AG09319 (cell line): ENCODE measurements at places on chromosomes 6 and 20.

DNA sequence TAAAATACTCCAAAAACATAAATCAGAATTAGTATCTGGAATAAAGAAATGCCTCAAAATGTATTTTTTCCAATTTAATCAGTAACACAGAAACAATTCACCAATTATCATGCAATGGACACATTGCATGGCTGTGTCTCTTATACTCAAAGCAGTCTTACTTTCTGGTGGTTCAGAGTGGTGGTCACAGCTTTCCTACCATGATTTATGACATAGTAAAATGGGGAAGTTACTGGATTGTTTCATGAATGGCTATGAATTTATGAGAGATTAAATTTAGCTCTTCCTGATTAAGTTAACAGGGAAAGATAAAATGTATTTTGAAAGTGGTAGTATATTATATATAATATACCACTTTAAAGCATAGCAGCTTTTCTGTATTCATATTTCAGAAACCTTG is 331.5 kb upstream of the MAP3K7 start:
- DNase-seq, result no peak

GRCh38 chr6:141303907-141304306 is 828.8 kb upstream of the GJE1 start:
- no peak for DNase-seq

DNA sequence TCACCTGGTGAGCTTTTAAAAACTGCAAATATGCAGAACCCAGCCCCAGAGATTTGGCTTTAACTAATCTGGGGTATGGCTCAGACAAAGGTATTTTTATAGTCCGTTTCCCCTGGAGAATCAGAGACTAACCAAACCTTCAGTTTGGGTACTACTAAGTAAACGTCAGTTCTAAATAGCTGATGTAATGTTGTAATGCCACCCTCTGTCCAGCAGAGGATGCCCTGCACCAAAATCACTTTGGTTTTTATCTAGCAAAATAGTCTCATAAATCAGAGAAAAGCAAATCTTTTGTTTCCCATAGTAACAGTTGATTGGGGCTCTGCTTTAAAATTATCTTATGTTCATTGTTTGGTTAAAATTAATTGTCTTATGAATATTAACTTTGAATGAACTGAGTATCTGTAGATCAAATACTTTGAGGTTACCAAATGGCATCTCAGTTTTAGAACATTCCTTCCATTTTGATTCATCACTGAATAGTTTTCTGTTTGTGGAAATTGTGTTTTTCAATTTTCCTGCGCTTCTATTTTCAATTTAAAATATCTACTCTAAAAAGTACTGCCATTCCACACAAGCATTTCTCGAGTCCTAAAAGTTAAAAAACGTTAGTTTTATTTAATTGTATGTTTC is 278.3 kb upstream of the PLCB4 start:
- DNase-seq, result peak; percentile 32

- no peak for DNase-seq
Measured at GRCh38 chr20:58542411-58543095, 27.4 kb upstream of the APCDD1L start.

GRCh38 chr6:45445364-45445748 is 67.6 kb upstream of the SUPT3H start:
- no peak for DNase-seq

GRCh38 chr6:79077715-79078074 is 359 bp downstream of the PHIP start:
- no peak for DNase-seq

GRCh38 chr6:53210811-53211210 is 62.2 kb upstream of the GCM1 start:
- DNase-seq, result no peak

GRCh38 chr6:100461278-100461916 is 3.3 kb downstream of the SIM1 start:
- DNase-seq, result no peak

DNA sequence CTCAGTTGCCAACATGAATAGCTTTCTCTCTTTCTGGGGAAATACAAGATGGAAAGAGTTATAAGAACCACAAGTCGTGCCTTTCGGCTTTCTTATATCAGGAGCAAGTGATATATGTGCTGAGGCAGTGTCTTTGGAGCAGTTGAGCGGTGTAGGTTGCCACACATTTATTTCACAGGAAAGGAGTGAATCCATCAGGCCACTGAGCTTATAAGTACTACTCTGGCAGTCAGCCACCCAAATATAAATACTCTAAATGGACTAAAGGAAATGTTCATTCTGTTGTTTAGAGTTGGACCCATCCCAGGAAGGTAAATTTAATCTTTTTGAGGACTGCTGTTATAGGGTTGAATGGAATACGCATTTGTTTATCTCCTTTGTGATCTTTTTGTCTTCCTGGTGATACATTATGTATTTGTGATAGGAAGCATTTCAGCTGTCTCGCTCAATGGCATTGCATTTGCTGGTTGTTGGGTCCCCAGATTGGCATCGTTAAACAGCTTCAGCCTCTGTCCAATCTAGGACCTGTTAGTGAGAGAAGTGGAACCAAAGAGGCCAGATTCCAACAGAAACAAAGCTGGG is 139.7 kb downstream of the SOBP start:
- no peak for DNase-seq

DNA sequence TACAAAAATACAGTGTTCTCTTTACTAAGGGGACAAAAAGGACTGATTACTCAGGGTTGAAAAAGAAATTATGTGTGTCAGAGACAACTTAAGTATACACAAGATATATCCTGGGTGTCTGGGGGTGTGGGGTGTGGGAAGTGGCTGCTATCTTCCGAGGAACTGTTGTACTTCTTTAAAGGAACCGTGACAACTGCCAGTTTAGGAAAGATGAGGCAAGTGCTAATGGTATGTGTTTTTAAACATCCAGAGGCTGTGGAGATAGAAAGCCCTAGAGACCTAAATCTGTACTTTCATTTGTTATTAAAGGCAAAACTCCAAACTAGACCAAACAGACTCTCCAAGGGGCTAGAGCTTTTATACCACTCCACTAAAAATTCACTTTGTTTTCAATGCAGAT is 95.6 kb downstream of the SNAP25 start:
- no peak for DNase-seq
